ENCODE measurements at places on chromosomes 13 and 19. TPM values are rescaled to one million over a fixed set of nuclear protein-coding genes. Genes with fewer than 3 reads are reported as not detected.
A peak's percentile ranks its signal among the peaks of the same experiment; 100 is the strongest.

SCGB2B2 gene
- total RNA-seq, result not detected

ZSCAN1 gene
- total RNA-seq, result 1.8 TPM

TGFB1 gene
- total RNA-seq, result 12.5 TPM

DNA sequence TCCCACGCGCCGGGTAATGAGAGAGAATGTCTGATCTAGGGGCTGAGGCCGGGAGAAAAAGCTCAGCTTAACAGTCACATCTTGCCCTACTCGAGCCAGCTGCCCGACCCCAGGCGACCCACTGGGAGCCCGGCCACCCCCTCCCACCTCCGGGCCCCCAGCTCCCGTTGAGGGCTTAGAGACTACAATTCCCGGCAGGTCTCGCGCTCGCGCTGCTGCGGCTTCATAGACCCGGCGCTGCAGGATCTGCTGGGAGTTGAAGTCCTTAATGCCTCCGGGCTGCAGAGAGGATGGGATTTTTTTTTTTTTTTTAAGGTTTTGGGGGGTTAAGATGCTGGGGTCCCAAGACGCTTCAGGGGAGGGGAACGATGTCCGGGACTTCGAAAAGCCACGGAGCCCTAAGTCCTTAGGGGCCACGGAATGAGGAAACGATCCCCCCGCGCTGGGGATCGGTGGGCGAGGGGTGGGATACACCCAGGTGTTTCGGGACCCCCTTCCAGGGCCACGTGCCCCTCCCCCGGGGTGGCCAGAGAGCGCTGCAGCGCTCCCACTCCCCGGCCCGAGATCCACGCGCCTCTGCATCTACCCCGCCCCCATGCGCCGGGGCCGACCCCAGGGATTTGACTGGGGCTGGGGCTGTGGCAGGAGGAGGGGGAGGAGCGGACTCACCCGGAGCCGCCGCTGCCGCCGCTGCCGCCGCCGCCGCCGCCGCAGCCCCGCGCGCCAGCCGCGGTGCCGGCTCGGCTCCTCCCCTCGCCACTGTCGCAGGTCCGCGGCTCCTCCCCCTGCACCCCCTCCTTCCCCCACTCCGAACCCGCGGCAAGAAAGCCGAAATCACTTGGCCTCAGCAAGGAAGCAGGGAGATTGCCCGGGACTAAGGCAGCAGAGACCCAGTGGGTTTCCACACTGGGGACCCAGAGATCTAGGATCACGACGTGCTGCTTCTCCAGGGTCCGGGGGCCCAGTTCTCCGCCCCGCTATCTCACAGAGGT lies at the start of gene SYT3:
Gene SYT3, minus strand, starts transcription at position 761 of the 992 bp plus-strand sequence. CDS start 2,470 bp downstream, outside the sequence.
- DNase-seq, result peak; percentile 82

GRCh38 chr13:111623208-111623607 lies 302.8 kb downstream of the TEX29 start:
- no peak for DNase-seq

Measured in H4 (cell line).